ENCODE measurements at places on chromosomes 16 and 17. TPM values are rescaled to one million over a fixed set of nuclear protein-coding genes. Genes with fewer than 3 reads are reported as not detected.

FBXL20 gene
- 5.1 TPM for total RNA-seq

ATP5PD gene
- total RNA-seq: 323 TPM

GRCh38 chr16:88659160-88659559 lies 3.7 kb downstream of the MVD start:
- no peak for DNase-seq

DNA sequence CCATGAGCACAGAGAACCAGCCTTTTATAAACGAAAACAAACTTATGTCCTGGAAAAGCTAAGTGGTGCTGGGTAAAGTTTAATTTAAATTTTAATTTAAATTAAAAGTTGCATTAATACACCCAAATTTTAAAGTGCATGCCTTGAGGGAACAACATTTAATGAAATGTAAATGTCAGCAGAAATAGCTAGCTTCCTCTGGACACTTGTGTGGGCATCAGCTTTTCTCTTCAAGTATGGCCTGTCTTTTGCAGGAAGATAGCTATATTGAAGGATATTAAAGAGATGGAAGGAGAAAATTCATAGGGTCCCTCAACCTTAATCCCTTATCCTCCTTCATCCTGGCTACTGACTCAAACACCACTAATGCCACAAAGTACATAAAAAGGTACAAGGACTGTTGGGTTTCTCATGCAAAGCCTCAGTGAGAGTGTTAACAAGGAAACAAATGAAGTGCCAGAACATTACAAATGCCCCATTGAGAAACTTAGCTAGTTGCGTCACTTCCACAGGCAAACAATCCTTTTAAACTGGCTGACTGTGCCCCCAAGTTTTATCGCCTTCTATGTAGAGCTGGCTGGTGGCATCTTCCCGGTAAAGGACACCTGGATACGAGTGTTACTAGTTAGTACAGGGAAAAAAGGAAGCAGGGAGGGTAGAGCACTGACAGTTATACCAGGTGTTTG lies 14.1 kb downstream of the PHF12 start:
- no peak for DNase-seq

GRCh38 chr16:56589141-56590039 lies at the start of gene MT3:
Gene MT3, plus strand, starts transcription at chr16:56589528. Its CDS starts 63 bp downstream, at chr16:56589591.
- DNase-seq: no peak

GRCh38 chr17:5533486-5534315 lies 47.3 kb downstream of the MIS12 start:
- DNase-seq: no peak

GRCh38 chr17:62105357-62105756 lies 40.3 kb upstream of the MED13 start:
- no peak for DNase-seq

- peak; percentile 96 for DNase-seq
Measured at GRCh38 chr17:37824534-37825485, 80.0 kb upstream of the HNF1B start.

DNA sequence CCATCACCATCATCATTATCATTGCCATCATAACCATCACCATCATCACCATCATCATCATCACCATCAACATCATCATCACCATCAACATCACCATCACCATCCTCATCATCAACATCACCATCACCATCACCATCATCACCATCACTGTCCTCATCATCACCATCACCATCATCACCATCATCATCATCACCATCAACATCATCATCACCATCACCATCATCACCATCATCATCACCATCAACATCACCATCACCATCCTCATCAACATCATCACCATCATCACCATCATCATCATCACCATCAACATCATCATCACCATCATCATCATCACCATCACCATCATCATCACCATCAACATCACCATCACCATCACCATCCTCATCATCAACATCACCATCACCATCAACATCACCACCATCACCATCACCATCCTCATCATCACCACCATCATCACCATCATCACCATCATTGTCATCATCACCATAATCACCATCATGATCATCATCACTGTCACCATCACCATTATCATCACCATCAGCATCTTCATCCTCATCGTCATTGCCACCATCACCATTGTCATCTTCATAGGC lies 23.9 kb downstream of the COX4I1 start:
- no peak for DNase-seq

- DNase-seq: no peak
Measured at GRCh38 chr16:29315916-29316517, 90.5 kb downstream of the NPIPB11 start.

DNA sequence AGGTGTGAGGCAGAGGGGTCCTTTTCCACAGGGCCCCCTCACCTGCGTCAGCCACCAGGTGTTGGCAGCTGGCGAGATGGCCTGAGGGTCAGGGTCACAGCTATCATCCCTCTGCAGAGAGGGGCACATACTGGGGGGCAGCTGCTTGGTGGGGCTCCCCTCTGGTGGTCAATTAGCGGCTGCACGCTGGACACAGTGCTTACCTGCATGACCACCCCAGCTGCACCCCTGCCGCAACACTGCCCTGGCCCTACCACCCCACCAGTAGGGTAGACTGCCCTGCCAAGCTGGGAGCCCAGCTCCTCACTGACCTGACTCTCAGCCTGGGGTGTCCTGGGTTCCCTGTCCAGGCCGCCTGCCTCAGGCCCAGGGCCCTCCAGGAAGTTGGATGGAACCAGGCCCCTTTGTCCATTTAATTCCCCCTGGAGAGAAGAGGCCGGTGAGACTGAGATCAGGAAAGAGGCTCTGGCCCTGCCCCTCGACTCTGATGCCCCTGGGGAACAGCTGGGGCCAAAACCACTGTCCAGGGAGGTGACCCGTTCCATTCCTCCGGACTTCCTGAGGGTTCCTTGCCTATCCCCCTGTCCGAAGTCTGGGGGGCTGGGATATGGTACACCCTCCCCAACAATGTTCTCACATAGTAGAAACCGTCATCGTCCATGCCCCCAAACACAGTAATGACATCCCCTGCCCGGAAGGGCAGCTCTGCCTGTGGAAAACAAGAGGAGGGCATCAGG lies 23.7 kb downstream of the TSPOAP1 start:
- DNase-seq: no peak

DNA sequence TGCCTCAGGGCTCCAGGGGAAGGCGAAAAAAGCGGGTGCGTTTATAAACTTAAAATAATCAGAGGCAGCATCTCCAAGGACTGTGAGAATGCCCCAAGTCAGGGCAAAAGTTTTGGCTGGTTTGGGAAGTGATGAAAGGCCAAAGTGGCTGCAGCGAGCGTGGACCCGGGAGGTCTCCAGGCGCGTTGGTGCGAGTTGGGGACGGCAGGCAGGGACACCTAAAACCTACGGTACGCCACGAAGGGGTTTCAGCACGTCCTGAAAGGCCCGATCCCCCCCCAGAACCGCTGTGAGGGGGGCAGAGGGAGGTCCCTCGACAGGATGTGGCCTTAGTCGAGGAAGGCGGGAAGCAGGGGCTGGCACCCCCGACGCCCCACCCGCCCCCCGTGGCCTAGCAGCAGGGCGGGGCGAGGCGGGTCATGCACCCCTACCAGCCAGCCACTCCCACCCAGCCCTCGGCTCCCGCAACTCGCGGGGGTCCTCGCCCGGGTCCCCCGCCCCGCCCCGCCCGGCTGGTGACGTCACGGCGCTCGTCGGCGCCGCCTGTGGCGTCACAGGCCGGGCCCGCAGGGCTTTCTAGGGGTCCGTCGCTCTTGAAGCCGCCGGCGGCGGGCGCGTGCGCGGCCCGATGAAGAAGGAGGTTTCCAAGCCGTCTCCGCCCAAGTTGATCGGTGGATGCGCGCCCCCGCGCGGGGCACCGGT lies at the start of gene MYCBPAP:
Gene MYCBPAP (plus strand): TSS at position 569 of the 702 bp plus-strand sequence. CDS start 236 bp downstream, outside the sequence.
- no peak for DNase-seq

- DNase-seq: no peak
Measured at GRCh38 chr17:78176548-78177025, 8.2 kb downstream of the SYNGR2 start.

DNA sequence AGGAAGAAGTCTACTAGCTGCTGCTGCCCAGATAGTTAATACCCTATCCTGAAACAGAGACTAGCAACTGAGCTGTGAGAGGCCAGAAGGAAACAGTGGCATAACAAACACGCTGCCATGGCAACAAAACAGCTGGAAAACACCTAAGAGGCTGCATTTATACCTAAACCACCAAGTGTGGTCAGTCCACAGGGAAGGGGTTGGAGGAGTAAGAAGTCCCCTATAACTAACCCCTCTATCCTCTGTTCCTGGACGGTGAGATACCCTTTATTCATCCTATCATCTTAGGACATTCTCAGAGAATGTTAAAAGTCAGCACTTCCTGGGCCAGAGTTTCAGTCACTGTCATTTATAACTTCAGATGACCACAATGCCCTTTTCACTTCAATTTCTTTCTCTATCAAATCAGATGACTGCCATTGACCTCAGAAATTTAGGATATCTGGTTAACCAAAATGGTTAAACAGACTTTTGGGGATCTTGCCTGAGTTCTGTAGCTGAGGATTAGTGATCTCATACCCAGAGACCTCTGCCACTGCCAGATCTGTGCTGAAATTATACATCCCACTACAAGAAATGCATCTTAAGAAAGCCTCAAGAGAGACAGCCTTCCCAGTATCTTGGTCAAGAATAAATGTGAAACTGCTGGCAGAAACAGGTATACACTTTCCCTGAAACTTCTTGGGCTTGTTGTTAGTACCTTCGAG lies 36.2 kb downstream of the STH start:
- DNase-seq: no peak

- no peak for DNase-seq
Measured at GRCh38 chr16:12447556-12447955, 356.1 kb downstream of the CPPED1 start.
